ENCODE measurements at places on chromosomes 1 and 21.

DNA sequence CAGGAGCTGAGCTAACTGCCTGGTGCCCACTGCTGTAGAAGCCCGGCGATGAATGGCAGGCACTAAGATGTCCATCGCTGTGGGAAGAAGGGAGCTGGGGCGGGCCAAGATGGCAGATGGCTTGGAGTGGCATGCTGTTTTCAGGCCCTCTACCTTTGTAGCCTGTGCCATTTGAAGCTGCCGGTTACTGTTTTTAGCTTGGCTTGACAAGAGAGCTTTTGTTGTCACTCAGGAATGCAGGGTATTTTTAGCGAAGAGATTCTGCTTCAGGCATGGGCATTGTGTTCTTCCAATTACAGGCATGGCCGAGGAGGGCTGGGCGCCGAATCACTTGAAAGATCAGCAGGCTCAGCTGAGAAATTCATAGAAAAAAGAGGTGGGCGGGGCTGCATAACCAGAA, 348.7 kb downstream of the RPS6KC1 start:
- peak; percentile 45 for DNase-seq

DNA sequence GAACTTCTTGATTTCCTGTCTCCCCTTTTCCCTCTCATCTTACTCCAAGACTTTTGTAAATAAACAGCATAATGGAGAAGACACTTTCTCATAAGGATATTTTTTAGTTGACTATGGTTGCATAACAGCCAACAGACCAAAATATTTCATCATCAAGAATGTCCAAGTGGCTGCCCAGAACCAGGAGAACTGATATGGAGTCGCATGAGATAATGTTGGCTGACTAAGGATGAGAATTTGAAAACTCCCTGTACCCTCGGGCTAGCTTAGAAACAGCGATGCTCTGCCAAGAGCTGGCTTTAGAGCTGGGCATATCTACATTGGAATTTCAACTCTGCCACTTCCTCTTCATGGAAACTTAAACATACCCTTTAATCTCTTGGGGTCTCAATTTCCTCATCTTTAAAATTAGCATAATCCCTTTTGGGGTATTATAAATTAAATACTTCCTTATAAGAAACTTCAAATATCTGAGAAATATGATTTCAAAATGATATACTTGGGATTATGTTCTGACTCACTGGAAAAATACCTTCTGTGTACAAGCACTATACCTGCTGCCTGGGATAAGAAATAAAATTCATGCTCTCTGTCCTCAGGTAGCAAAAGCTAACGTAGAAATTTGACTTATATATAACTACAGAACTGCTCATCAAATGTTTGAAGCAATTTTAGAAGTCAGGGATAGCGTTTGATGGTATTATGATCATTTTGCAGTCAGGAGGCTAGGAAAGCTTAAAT, 777.3 kb downstream of the LTN1 start:
- peak; percentile 28 for DNase-seq

DNA sequence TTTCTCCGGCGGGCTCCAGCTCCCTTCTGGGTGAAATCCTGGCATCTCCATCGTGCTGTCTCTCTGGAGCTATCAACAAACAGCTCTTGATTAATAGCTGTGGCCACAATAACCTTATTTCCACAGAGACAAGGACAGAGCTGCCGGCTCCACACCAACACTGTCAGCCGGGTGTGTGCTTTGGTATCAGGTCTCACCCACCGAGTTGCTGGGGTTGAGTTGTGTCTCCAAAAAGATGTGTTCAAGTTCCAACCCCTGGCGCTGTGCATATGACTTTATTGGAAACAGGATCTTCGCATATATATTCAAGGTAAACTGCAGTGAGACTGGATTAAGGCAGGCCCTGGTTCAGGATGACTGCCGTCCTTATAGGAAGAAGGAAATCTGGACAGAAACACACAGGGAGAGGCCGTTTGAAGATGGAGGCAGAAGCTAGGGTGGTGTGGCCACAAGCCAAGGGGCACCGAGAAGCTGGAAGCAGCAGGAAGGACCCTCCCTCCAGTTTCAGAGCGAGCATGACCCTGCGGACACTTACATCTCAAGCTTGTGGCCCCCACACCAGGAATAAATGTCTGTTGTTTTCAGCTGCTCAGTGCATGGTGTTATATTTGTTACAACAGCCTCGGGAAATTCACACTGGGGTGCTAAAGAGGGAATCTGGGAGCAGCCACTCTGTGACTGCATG, 88.4 kb upstream of the TMPRSS2 start:
- DNase-seq, result no peak

GRCh38 chr1:201676641-201677040, 137.7 kb downstream of the NAV1 start:
- DNase-seq, result no peak

GRCh38 chr1:196717868-196718267, 56.8 kb upstream of the CFHR3 start:
- no peak for DNase-seq

GRCh38 chr1:2476061-2476999, at the start of gene PLCH2:
TSS of gene PLCH2 (plus strand) at chr1:2476289. CDS start at chr1:2476589, 300 bp downstream.
- no peak for DNase-seq

- no peak for DNase-seq
These were observed 21.0 kb upstream of the MOB3C start for GRCh38 chr1:46637444-46638083.

GRCh38 chr1:53183095-53183990, 13.3 kb upstream of the CPT2 start:
- DNase-seq, result no peak

GRCh38 chr1:223460566-223461189, 67.5 kb downstream of the CCDC185 start:
- DNase-seq, result no peak

DNA sequence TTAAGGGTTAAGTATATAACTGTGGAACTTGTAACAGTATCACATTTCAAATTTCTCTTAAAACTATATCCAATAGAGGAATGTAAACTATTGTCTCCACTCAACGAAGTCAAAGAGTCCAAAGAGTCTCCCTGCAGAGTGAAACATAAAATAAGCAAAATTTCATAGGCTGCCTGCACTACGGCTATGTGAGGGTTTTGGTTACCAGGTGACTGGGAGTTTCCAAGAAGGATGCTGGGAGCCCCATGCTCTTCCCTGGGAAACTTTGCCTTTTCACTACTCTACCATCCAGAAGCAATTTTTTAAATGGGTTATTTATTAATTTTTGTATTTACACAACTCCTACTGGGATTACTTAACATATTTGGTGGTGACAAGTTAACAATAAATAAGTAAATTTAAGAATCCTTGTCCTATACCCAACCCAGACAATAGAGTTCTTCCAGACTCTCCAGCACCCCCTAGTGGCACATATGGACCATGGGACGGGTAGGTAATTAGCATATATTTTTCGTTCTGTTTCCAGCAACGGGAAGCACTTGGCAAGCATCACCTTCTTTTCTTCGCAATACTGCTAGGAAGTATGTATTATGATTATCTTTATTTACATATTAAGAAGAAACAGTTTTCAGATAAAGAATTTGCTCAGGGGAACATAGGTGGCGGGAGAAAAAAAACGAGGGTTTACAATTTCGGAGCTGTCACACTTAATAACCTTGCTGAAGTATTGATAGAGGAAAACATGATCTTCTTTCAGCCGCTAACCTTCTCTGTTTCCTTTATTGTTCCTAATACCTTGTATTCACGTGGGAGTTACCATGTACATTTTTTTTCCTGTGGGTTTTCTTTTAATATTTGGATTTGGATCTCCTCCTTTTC, 3.5 kb downstream of the FMO2 start:
- DNase-seq, result peak; percentile 76

- DNase-seq, result no peak
These were observed 714 bp downstream of the DFFA start for GRCh38 chr1:10471411-10472219.

GRCh38 chr1:21311016-21311415, 20.8 kb upstream of the ECE1 start:
- DNase-seq, result peak; percentile 66

DNA sequence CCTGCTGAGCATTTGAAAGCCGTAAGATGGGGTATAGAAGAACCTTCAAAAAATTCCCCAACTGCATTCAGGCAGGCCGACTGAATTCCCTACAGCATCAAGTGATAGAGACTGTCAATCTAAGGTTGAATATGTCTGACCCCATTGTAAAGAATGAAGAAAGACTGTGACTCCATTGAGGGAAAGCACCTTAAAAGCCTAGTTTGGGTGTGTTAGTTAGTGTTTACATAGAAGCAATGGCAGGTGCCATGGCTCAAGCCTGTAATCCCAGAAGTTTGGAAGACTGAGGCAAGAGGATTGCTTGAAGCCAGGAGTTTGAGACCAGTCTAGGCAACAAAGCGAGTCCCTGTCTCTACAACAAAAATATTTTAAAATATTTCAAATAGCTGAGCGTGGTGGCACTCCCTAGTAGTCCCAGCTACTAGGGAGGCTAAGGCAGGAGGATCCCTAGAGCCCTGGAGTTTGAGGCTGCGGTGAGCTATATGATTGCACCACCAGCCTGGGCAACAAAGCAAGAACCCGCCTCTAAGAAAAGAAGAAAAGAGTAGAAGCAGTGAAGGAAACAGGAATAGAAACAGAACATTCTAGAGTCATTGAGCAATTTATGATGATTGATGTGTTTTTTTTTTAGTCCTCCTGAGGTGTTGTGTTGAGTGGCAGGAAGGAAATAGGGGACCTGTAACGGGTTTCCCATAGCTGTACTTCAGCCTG, 15.4 kb downstream of the POLR3GL start:
- DNase-seq, result no peak

DNA sequence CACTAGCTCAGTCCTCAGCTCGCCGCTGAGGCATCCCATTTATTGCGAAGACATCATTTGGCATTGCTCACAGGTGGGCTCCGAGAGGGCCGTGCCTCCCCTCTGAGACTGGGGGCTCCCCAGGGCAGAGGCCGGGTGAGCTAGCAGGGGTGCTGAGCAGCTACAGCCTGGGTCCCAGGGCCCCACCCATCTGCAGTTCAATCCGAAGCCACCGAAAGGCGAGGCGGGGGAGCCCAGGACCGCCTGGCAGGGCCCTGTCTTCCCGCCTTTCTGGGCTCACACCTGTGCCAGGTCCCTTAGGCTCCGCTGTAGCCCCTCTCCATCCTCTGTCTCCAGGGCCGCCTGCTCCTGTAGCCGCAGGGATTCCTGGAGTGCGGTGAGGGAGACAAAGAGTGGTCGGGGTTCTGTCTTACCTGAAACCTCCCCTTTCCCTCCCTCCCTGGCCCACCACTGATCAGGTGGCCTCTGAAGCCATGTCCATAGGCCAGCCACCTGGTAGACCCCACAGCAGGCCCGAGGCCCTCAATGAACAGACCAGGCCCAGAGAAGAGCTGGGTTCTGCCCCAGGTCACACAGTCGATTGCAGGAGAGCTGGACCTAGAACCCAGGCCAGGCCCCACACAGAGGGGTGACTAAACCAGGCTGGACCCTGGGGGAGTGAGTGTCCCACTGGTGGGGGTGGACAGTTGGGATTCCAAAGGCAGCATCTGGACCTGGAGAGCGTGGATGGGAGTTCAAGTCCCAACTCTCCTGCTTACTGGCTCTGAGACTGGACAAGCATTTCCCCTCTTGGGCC, 18.1 kb upstream of the NBPF1 start:
- DNase-seq, result peak; percentile 25

DNA sequence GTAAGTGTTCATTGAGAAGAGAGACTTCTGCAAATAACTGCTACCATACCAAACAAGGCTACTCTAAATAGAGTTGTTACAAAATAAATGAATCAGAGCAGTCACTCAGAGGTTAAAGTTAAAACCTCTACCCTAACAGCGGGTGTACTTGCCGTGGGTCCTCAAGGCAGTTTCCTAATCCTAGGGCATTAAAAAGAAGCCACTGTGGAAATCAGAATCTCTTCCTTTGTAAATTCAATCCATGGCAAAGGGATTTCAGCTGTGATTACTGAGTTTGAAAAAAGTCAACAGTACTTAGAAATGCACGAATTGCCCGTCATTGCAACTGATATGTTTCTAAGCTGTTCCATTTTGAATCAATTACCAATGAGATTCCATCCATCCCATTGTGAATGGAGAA, 13.5 kb downstream of the TBX15 start:
- peak; percentile 86 for DNase-seq

GRCh38 chr1:246733704-246734103, 9.5 kb downstream of the SCCPDH start:
- DNase-seq, result no peak

DNA sequence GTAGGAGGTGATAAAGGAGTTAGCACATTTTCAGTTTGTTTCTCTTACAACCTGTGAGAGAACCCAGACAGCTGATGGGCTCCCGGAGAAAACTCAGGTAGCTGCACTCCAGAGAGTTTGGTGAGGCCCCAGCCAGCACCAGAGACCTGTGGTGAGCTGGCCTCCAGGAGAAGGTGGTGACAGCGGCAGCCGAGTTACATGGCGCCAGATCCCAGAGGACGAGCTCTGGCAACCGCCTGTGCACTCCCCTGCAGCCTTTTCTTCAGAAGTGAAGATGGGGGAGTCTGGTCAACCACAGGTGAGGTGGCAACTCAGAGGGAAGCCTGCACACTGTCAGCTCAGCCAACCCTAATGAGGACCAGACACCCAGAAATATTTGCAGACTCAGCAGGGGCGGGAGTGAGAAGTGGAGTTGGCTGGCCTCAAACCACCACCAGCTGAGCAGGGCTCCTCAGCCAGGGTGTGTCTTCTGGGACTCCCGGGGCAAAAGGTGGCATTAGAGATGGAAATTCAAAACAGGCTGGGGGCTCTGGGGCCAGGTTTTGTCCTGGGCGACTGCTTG, 209.7 kb downstream of the SETD4 start:
- no peak for DNase-seq

DNA sequence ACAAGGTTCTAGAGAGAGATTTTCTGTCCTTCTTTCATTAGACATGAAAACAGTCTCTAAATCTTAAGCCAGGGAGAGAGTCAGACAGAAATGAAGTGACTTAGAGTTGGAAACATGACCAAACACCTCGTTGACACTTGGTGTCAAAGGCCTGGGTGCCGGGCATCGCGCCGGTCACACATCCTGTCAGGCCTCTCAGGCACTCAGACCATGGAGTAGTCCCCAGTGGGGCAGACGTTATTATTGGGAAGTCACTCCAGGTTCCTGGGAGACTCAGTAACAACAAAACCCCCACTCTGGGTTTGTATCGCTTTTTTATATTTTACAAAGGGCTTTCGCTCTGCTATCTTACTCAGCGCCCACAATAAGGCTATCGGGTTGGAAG, 25.8 kb downstream of the KCNN3 start:
- DNase-seq, result no peak

DNA sequence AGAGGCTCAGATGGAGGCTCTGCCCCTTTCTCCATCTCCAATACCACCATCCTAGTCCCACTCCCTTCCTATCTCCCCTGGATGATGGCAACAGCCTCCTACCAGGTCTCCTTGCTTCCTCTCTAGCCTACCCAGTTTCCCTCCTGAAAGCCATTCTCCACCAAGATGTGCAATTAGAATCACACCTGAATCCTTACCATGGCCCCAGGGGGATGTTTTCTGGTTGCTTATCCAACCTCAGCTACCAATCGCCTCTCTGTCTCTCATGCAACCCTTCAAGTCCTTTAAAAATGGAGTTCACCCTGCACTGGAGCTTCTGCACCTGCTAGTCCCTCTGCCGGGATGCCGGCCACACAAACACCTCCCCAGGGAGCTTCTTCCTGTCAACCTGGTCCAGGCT, 2.9 kb downstream of the RCAN1 start:
- no peak for DNase-seq
